Thoracic aorta (tissue), 2 donors: ENCODE measurements at places on chromosomes 3 and 15.

- no peak for DNase-seq
Measured at GRCh38 chr3:138203938-138204337, 16.8 kb downstream of the ARMC8 start.

DNA sequence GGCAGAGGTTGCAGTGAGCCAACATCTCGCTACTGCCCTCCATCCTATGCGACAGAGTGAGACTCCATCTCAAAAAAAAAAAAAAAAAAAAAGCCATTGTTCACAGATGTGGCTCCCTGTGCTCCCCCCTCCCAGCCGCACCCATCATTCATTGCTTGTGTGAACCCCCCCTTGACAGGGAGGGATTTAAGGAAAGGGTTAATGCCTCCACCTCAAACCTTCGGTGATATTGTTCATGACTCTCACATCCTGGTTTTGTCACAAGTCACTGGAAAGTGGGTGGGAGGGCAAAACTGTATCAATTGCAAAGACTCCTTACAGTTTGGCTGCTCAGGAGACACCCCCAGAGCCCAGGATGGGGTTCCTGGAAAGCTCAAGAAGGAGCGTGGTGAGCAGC is 7.7 kb downstream of the SLC6A6 start:
- no peak for DNase-seq

DNA sequence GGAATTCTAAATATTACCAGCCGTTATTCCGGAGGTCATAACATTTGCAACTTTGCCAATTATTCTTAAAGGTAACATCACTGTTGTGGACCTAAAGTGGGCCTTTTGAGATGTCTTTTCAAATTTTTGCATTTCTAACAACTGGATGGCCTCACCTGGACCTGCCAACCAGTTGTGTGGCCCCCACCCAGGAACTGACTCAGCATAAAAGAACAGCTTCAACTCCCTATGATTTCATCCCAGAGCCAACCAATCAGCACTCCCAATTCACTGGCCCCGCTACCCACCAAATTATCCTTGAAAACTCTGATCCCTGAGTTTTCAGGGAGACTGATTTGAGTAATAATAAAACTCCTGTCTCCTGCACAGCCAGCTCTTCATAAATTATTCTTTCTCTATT is 489.7 kb upstream of the LMCD1 start:
- DNase-seq, result no peak

- DNase-seq, result no peak
Measured at GRCh38 chr15:32700501-32701150, 17.2 kb upstream of the GREM1 start.

DNA sequence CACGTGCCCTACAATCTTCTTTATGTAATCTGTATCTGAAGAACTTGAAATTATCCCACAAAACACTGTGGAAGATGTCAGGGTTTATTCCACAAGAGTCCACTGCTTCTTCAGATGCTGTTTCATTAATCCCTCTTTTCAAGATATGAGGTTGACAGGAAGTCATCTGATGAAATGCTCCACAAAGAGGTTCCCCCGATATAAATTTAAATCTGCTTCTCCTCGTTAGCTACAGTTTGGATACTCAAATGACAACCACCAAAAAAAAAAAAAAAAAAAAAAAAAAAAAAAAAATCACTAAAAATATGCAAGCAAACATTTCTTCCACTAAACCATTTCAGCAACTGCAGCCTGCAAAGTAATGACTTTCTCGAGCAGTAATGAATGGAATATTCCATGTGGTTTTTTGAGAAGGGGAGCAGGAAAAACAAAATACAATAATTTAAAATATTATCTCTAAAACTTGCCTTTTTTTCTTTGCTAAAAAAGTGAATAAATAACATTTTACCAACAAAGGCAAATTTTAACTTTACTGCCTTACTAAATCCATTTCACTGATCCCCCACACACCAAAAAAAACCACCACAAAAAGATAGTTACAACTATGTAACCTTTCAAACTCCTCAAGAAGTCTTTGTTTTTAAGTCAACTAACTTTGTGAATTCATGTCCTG is 37.8 kb downstream of the DLG1 start:
- no peak for DNase-seq

DNA sequence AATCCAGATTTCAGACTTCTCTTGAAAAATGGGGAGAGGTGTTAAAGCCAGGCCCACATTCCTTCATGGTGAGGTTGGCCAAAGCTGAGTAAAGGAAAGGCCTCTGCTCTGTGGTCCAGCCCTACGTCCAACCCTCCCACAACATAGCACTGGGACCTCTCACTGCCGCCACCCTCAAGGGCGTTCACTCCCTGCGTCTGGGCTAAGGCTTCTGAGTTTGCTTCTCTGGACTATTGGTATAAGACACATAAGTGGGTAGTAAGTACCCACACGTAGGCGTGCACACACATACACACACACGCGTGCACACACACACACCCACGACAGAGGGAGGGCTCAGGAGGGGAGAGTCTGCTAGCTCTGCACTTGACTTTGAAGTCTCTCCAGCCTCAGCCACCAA is 80.2 kb upstream of the PXYLP1 start:
- no peak for DNase-seq

- DNase-seq, result no peak
Measured at GRCh38 chr3:46876313-46877300, 914 bp upstream of the PTH1R start.

- no peak for DNase-seq
Measured at GRCh38 chr3:128098234-128098633, 25.4 kb downstream of the RUVBL1 start.

DNA sequence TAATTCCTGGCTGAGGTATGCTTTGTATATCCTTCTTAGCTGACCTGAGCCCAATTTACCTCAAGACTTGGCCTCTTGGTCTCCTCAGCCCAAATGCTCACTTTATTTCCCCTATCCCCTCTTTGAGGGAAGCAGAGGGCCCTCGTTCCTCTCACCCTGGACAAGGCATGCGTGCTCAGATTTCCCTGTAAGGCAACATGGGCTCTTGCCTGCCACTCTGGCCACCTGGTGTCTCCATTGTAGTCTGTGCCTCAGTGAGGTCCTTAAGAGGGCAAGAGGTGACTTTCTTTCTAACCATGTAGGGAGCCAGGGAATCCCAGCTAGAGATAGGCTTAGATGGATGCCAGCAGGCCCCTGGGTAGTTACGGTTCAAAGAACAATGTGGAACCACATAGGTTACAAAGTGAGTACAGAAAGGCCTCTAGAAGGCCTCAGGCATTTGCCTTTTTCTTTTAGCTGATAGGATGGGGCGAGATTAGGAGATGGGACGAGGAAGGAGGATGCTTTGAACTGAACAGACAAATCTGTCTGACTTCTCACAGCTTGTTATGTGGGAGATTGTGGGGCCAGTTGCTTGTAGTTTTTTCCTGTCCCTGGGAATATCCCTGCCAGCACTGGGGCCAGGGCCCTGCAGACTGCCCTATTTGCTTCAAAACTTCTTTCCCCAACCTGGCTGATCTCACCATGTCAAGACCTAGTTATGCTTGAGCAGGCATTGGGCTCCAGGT is 1.1 kb upstream of the INTS14 start:
- DNase-seq, result no peak

- DNase-seq, result no peak
Measured at GRCh38 chr3:106247902-106248684, 379.3 kb upstream of the CBLB start.

DNA sequence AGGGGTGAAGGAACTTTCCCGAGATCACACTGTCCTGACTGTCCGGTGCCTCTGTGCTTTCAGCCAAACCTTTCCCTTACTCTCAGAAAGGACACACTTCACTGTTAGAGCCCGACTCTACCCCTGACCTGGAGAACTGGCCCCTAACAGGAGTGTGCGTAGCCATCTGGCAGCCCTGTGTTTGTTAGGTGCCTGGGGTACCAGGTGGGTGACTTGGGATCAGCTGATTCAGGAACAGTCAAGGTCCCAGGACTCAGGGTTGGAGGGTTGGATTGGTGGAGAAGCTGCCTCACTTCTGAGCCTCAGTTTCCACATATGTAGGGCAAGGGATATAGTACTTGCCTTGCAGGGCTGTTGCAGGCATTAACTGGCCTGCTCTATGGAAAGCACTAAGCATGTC is 98.3 kb upstream of the SLC6A11 start:
- no peak for DNase-seq

DNA sequence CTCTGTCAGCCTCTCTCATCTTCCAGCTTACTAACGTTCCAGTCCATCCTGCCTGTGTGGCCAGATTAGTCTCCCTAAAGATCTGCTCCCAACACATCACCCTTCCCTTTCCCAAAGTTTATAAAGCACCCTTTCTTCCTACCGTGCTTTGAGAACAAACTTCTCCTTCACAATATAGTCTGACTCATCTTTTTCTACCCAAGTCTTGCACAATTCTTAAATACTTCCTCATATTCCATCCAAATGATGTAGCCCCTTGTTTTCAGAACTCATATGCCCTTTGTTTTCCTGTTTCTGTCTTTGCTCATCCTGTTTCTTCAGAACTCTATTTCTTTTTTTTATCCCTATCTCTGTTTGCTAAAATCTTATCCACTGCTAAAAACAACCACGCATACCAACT is 326.8 kb downstream of the MFSD1 start:
- no peak for DNase-seq

DNA sequence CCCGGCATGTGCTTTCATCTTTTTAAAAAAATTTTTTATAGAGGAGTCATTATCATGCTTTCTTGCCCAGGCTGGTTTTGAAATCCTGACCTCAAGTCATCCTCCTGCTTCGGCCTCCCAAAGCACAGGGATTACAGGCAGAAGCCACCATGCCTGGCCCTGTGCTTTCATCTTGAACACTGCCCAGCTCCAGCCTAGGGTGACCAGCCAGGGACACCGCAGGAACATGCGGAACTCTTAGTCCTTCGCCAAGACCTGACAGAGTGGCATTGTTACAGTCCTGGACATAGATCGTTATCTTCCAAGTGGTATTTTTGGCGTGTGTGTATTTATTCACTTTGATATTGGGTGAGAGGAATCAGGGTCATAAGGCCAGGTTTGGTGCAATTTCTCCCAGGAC is 7.9 kb upstream of the FURIN start:
- DNase-seq, result no peak

- DNase-seq, result no peak
Measured at GRCh38 chr3:32454731-32455608, 47.7 kb downstream of the CMTM6 start.
